ENCODE measurements at places on chromosomes 11 and 22.

DNA sequence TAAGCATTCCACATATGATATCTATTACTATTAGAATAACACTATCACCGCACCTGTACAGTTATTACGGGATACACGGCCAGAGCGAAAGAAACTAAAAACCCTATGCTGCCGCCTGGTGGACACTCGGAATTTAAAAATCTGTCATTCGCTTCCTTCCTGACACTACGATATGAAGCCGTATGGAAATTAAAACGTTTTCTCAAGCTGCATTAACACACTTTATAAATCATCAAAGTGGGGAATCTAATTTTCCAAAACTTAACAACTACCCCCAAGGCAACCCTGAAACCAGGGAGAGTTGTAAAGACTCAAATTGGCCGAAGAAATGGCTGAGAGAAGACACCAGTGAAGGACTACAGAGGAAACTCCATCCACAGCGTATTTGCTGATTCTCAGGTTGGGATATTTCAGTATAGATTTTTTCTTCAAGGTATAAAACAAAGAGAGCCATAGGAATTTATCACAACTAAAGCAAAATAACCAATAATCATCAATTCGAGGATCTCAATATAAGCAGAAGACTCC lies 1.4 kb downstream of the CCDC73 start:
- DNase-seq: peak; percentile 61

GRCh38 chr11:78220218-78221157 lies 31.8 kb downstream of the USP35 start:
- DNase-seq: no peak

DNA sequence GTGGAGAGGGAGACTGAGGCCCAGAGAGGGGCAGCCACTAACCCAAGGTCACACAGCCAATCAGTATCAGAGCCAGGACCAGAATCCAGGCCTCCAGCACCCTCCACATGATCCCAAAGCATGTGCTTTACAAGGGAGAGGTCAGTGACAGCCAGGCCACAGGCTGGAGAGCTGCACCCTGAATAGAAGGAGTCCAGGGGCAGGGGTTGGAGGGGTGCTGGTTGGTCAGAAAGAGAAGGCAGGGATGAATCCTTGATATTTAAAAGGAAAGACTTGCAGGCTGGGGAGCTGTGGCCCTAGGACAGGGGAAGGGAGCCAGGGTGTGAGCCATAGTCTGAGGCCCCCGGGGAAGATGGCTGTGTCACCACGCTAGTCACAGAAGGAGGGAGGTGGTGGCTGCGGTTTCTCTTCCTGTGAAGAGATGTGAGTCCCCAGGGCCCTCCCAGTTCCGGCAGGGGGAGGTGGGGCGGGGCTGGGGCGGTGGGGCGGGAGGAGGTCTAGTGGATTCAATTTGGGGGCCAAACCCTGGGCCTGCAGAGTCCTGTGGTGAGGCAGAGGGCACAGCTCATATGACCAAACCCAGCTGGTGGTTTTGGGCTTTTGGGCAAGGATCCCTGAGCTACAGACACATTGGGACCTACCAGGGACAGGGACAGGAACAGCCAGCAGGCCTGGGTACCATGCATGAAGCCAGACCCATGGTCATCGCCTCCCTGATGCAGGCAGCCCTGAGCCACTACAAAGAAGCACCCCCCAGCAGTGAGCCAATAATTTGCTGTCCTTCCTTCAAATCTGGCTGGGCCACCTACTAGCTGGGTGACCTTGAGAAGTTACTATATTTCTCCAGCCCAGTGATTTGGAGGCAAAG lies 14.0 kb downstream of the RAC2 start:
- peak; percentile 90 for DNase-seq

DNA sequence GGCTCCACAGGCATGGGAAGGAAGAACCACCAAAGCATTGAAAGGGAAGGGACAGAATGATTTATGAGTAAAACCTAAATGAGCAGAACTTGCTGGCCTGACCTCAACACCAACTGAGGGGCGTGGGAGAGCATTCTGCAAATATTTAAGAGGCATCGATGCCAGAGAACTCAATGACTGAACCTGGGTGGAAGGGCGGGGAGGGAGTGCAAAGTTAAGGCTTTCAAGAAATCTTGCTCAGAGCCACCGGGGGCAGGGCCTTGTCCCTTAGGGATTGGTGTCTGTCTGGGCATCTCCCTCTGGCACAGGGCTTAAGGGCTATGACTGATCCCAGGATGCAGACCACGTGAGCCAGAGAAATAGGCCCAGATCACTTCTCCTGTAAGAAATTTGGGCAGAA lies 137.1 kb downstream of the ADAMTS15 start:
- no peak for DNase-seq

GRCh38 chr22:22823131-22823810 lies 64.3 kb upstream of the IGLL5 start:
- no peak for DNase-seq

GRCh38 chr11:12451179-12451814 lies 73.9 kb downstream of the PARVA start:
- no peak for DNase-seq

GRCh38 chr11:112255067-112255720 lies 5.5 kb downstream of the PLET1 start:
- no peak for DNase-seq

GRCh38 chr11:78720281-78720989 lies 145.8 kb upstream of the NARS2 start:
- no peak for DNase-seq

DNA sequence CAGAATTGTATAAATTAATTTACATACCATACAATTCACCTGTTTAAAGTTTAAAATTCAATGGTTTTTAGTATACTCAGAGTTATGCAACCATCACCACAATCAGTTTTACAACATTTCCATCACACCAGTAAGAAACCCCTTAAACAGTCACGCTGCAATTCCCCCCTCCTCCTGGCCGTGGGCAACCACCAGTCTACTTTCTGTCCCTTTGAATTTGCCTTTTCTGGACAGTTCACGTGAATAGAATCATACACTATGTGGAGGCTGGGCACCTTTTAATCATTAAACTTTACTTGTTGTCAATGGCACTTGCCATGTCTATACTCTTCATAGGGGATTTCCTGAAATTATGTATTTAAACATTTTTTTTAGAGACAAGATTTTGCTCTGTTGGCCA lies 20.1 kb upstream of the SWAP70 start:
- DNase-seq: no peak

- no peak for DNase-seq
Measured at GRCh38 chr22:32569956-32570355, 95.3 kb downstream of the FBXO7 start.

- DNase-seq: no peak
Measured at GRCh38 chr22:32555581-32555980, 81.0 kb downstream of the FBXO7 start.

GRCh38 chr11:2663915-2664314 lies 35.9 kb downstream of the KCNQ1OT1 start:
- no peak for DNase-seq

DNA sequence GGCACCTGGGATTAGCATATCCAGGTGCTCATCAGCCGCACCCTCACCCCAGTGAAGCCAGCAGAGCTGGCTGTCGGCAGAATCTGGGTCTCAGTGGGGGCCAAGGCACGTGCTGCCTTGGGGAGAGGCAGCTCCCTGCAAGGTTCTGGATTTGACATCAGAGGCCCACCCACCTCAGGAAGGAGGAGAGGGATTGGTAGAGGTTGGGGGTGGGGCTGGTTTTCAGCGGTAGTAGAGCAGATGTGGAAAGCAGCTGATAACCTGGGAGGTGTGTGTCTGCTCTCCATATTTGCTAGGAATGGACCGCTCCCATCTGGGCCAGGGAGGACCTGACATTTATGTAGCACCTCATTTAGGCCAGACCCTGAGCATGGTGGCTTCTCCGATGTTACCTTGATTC lies 147.5 kb downstream of the GRIK4 start:
- DNase-seq: no peak

DNA sequence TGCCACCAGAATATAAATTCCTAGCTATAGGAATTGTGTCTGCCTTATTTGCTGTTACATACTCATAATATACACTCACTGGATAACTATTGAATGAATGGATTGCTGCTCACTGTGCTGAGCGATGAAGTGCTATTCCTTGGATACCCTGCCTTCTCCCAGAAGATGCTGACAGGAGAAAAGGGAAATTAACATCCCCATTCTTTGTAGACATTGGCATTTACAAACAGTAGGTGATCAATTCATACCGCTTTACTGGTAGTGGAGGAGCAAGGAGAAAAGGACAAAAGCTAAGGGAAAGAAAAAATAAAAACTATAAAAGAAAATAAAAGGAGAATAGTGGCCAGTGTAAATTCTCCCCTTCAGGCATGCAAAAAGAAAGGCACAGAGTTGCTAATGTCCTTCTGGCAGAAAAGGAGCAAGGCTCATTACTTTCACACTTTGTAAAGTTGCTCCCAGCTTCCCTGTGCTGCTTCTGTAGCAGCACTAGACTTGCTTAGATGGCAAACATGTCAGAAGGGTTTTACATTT lies 183.0 kb downstream of the LUZP2 start:
- DNase-seq: no peak

DNA sequence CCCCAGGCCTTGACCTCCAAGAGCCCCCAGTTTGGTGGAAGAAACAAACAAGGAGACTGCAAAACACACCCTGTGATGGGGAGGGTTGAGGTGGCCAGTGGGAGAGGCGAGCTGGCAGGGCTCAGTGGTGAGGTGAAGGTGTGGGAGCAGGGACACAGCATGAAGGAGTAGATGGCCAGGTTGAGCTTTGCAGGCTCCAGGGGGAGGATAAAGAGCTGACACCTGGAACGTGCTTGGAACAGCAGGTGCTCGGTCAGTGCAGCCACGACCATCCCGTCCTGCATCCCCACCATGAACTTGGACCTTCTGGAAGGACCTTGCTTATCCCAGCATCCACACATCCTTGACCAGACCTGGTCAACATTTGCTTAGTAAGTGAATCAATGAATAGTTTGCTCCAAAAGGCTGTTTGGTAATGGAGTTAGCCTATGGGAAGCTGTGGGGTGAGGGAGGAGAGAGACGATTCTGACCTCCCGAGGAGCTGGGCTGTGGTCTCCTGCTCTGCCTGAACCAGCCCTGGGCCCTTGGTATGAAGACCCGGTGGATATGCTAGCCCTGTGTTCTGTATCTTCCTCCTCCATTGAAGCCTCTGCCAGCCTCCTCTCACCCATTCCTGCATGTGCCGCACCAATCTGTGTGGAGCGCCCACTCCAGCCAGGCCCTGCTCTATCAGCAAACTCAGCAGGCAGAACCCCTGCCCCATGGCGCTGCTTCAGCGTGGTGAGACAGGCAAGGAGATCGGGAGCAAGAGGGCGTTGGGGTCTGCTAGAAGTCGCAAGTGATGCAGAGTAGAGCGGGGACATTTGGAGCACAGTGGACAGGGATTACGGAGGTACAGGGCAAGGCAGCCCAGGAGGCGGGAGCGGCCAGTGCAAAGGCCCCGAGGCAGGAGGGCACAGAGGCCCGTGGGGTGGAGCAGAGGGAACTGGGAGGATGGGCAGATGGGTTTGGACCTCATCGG lies 9.9 kb downstream of the LINC01488 start:
- DNase-seq: no peak

DNA sequence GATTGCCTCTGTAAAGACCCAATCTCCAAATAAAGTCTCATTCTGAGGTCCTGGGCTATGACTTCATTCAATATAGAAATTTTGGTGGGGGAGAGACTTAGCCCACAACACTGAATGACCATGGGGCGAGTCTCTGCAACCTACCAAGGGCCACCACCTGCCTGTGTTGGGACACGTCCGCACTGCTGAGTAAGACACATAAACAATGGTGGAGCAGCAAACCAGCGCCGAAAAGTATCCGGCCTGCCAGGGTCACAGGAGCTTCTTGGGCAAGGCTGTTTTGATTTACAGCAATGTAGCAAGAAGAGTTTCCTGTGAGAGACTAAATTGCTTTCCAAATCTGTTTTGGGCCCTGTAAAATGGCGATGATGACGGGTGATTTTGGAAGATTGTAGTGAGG lies 122.3 kb downstream of the SHANK2 start:
- DNase-seq: no peak

DNA sequence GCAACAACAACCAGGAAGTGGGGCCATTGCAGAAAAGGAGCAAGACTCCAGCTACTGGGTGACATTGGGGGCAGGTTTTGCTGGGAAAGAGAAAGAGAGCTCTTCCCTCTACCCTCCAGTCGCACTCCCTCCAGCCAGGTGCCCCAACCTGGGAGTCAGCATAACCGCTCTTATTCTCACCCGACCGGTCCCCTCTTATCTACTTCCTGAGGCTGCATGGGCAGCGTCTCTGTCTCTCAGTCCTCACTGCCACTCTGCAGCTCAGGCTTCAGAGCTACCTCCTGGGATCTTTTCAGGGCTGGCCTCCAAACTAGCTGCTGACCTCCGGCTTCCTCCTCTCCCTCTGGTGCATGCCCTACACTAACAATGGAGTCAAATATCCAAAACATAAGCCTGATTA lies 5.1 kb downstream of the ZNF70 start:
- no peak for DNase-seq

- no peak for DNase-seq
Measured at GRCh38 chr22:30921108-30921507, 47.5 kb downstream of the MORC2 start.
